Fibroblast of mammary gland (primary cell): ENCODE measurements at places on chromosomes 1 and 21.
A peak's percentile ranks its signal among the peaks of the same experiment; 100 is the strongest.

DNA sequence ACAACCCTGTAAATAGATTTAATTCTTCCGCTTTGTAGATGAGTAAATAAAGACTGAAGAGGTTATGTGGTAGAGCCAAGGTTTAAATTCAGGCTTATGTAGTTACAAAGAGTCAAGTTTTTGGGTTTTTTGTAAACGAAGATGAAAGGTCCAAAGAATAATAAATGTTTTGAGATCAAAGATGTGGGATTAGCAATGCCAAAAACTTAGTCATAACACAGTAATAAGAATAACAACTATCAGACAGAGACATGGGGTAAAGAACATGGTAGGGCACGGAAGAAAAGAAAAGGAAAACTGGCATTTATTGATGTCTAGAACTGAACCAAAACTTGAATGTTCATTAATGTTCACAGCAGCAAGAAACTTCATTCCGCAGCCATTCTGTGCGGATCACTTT lies 42.9 kb downstream of the EXTL2 start:
- peak; percentile 44 for DNase-seq

GRCh38 chr1:108017698-108018097 lies 52.7 kb upstream of the VAV3 start:
- peak; percentile 45 for DNase-seq

DNA sequence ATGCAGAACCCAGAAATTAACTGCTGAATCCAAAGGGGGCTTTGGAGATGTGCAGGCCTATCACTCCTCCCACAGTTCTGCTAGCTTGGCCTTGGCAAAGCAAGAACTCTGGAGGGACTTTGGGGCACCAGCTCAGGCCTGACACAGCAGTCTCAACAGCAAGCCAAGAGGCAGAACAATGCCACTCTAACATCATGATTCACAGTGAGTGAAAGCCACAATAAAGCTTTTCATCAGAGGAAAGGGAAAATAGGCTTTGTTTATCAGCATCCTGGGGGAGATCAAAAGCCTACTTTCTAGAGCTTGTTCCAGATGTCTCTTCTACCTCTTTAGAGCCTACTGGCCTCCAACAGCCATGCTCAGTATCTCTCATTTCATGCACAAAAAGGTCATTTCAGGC lies 283.4 kb downstream of the KCNH1 start:
- no peak for DNase-seq

- no peak for DNase-seq
Observed at GRCh38 chr1:3398396-3399140, 55.9 kb upstream of the ARHGEF16 start.

DNA sequence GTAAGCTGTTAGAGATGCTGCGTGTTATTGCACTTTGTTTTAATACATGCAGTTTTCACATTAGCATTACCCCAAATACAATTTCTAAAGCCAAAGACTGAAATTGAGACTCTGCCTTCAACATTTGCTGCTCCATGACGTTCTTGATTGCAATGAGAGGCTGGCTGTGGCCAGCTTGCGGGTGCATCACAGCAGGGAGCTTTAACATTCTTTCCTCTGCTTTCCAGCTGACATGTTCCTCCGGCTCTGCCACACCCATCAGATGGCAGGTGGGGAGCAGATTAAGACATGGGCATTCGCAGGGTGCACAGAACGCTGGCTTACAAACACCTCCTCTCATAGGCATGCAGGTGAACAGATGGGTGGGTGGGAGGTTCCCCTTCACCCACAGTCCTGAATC lies 314.1 kb downstream of the DISC1 start:
- DNase-seq: no peak

DNA sequence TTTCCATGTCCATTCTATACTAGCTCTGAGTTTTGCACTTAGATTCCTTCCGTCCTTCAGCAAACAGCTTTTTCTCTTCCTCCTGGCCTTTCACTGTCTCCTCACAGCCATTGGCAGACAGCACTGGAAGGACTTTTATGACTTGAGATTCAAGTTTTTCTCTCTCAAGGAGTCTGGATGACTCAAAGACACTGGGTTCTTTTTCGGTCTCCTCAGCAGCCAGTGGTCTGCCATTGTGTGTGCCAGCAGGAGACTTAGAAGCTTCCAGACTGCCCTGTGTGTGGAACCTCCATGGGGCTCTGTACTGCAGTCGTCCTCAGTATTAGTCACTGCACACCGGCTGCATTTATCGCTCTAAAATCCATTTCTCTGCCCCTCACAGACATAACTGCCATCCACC lies 30.5 kb downstream of the NTNG1 start:
- DNase-seq: no peak

GRCh38 chr21:32413697-32414578 lies 1.4 kb downstream of the EVA1C start:
- peak; percentile 55 for DNase-seq

DNA sequence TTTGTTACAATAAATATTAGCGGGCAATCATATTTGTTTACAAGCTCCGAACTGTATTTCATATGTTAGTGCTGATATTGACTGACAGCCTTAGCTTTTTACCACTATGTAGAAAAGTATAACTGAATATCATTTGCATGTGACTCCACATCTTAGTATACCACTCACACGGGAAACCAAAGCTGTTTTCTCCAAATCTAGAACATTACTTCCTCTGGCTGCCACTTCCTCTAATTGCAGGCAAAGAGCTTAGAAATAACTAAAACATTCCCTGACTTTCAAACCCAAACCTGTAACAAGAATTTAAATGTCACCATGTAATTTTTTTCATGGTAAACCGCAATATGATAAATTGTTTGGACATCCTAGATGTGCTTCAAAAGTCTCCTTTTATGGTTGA lies 174.7 kb downstream of the LBR start:
- DNase-seq: no peak

DNA sequence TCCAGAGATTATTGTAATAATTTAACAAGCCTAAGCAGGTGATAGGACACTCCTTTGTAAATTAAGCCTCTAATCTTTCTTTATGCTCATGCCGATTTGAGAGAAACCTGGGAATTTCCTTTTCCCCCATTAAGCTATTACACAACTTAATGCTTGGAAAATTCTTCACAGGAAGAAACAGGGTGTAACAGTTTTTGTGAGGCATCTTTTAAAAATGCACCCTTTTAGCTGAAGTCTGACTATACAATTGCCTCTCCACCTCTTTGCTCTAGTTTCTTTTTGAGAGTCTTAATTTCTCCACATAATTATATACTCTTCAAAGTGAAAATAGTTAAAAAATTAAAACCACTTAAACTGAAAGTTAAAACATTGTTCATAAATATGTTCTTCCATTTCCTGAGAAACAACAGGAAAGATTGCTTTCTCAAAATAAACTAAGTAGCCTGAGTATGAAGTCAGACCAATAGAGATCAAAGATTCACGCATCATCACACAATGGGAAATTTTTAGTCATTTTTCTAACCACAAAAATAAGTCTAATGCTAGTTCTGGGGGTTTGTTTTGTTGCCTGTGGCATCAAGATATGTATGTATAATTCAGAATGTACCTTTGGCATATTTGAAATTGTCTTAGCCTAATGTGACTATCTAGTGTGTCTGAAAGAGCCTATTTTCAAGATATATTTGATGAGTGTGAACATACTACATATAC lies 34.7 kb downstream of the LRRC8D start:
- DNase-seq: peak; percentile 56

GRCh38 chr1:86277936-86278335 lies 118.2 kb downstream of the ODF2L start:
- no peak for DNase-seq

- no peak for DNase-seq
Observed at GRCh38 chr1:236287757-236288619, 6.2 kb upstream of the ERO1B start.

DNA sequence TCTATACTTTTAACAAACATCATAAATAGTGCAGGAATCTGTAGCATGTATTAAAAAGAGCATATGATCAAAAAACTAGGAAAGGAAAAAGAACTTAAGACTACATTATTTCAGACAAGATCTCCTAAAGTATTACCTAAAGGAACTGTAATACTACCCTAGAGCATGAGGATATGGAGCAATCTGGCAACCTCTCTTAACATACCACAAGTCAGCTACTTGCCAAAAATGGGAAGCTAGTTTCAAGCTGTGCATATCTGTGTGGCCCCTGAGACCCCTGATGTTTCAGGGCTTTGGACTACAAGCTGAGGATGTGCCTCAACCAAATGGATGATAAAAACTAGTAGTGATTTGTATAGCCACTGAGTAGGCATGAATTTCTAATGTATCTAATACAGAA lies 525.6 kb downstream of the PTBP2 start:
- DNase-seq: peak; percentile 58

DNA sequence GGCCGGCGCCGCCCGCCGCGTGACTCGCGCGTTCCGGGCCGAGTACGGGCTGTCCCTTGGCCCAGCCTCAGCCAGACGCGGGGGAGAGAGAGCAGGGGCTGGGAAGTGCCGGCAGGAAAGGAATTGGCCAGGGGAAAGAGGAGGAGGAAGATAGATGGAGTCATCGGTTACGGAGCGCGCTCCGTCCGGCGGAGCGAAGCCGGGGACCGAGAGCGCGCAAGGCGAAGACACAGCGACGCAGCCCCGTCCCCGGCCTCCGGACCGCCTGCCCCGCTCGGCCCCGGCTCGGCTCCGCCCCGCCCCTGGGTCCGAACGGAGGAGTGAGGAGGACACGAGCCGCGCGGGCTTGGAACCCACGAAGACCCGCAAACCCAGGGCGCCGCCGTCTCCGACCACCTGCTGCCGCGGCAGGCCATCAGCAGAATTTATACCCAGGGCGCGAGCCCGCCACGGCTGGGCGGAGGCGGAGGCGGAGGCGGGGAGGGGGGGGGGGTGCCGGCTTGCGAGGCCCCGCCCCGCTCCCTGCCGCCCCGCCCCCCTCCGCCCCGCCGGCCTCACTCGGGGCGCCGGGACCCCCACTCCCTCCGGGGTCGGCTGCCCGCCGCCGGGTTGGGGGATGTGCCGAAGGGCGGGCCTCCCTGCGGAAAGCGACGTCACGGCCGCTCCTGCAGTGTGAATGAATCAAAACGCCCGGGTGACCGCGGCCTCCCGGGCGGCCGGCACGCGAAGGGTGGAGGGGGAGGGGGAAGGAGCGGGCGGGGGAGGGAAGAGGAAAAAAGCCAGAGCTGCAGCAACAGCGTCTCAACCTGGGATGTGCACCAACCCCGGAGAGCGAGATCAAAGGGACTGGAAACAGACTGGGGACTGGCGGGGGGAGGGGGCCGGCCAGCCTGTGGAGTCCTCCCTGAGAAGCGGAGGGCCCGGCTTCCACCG lies at the start of gene LHX4:
TSS of gene LHX4 (plus strand) at position 782 of the 933 bp plus-strand sequence. CDS start 266 bp downstream, outside the sequence.
- peak; percentile 20 for DNase-seq

- DNase-seq: no peak
Observed at GRCh38 chr1:27599605-27600497, 4.1 kb downstream of the AHDC1 start.

GRCh38 chr1:153506831-153507413 lies 28.9 kb downstream of the S100A6 start:
- peak; percentile 96 for DNase-seq

- no peak for DNase-seq
Observed at GRCh38 chr1:25472471-25472870, 41.8 kb downstream of the MACO1 start.
